Activated CD4-positive, alpha-beta T cell treated with anti-CD3 and anti-CD28 coated beads, Interleukin-2, amount 10 ng/mL, durations not matched to agents 7 days and 5 days (primary cell): ENCODE measurements at places on chromosomes 5 and 9.

DNA sequence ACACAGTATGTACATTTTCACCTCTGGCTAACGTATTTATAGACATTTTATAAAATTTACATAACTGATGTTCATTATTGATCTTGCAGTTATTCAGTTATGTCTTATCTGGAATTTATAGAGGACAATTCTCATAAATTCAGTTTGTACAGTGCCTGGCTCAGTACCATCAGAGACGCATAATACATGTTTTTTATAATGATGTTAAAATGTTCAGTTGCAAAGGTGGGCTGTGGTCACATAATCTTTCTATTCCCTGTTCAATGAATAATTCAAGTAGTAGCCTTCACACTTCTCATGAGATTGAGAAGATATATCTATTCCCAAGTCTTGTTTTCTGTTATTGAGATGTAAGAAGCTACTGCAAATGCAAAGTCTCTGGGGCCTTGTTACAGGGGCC, 393.1 kb upstream of the ARRDC3 start:
- DNase-seq: no peak

DNA sequence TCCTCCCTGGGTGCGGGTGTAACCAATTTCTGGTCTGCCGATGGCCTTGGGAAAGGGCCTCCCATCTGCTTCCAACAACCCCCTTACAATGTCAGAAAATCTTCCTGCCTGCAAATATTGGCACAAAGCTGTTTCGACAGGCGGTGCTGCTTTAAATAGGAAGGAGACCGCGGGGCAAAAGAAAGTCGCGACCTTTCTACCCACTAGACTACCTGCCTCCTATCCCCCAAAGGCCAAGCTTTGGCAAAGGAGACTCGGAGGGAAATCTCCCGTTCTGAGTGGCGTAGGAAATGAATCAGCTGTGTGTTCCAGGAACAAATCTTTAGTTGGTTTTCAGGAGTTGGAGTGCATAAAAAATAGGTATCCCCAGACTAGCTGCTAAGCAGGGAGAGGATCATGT, 36.8 kb upstream of the NFIB start:
- DNase-seq: no peak

DNA sequence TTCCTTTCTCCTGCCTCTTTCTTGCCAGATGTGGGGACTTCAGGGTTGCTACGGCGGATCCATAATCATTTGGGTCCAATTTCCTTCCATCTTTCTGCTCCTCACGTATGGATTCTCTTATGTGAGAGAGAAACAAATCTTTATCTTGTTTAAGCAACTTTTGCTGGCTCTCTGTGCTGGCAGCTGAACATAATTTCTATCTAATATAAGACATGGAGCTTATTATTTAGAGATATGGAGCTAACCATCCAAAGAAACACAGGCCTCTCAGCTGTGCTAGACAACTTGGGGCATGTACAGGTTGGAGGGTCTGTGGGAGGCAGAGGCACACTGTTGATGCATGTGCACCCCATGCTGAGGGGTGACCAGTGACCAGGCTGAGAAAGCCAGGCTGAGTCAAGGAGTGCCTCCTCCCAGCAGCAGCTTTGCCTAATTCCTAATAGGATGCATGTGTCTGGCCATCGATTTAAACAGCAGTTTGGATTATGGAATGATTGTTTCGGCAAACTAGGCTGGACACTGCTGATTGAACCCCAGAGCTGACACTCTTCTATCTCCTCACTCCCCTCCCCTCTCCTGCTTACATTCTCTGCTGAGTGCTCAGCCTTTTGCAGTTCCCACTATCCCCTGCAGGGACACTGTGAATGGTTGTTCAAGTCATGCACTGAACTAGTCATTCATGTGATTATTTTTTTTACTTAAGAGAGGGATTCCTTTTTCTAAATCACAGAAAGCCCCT, 195.8 kb downstream of the ERCC6L2 start:
- peak; percentile 23 for DNase-seq

DNA sequence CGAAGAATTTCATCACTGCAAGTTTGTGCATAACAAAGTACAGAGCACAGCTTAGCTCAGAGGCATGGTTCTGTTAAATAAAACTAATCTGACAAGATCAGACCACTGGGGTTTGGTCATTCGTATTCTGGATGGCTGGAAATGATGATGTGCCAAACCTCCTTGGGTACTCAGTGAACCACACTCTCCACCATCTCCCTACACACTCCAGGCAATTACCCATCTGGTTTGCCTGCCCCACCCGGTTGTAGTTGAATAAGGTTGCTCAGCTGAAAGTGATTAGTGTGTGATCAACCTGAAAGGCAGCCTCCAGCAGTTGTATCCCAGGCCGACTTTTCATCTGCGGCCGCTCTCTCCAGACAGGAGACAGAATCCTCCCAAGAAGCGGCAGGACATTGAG, 371.4 kb downstream of the TLE1 start:
- no peak for DNase-seq

- DNase-seq: no peak
Observed at GRCh38 chr9:91842358-91843049, 107.5 kb downstream of the ROR2 start.

DNA sequence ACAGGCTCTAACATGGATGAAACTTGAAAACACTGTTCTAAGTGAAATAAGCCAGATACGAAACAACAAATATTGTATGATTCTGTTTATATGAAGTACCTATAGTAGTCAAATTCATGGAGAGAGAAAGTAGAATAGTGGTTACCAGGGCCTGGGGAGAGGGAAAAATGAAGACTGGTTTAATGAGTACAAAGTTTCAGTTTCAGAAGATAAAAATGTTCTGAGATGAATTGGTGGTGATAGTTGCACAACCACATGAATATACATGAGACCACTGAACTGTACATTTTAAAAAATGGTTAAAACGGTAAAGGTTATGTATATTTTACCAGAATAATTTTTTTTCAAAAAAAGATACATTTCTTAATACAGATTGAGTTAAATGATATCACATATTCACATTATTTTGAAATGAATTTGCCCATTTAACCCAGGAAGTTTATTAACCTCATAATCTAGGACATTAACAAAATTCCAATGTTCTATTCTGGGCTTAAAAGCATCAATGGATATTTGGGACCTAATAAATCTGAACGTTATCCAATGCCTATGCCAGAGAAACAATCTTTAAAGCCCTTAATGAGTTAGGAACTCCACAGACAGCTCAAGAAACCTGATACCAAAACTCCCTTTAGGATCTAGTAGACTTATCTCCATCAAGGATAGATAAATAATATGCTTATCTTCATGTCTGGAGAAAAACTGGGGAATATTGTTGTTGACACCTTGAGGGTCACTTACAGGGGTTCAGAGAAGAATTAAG, 521.3 kb downstream of the EFNA5 start:
- DNase-seq: no peak

DNA sequence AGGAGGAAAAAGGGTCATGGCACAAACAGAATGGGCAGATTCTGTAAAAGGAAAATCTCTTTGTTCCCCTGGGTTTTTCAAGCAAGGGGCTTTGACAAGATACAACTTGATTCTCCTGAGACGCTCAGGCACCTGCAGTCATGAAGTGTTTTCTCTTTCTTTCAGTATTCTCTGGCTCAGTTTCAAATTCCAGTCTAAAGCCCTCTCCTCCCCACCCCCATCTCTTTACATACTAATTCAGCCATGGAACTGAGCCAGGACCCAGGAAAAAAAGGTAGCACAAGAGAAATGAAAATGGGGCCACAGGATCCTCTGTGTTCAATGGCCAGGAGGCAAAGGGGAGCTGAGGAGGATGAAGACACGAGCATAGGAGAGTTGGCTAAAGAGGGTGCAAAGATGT, 408.4 kb downstream of the SPOCK1 start:
- no peak for DNase-seq

DNA sequence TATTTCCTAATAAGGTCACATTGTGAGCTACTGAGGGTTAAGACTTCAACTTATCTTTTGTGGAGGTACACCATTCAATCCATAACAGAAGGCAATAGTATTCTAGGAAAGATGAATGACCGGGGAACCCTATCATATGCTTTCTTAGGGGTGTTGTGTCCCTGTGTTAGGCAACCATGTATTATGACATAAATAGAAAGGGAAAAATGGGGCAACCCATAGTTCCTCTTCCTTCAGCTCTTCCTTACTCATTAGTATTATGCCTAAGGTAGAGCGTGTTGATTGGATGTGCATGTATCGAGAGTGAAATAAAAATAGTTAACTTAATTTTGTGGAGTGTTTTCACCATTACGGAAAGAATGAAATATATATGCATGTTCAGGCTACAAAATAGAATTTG, 6.0 kb upstream of the CCNJL start:
- DNase-seq: no peak

DNA sequence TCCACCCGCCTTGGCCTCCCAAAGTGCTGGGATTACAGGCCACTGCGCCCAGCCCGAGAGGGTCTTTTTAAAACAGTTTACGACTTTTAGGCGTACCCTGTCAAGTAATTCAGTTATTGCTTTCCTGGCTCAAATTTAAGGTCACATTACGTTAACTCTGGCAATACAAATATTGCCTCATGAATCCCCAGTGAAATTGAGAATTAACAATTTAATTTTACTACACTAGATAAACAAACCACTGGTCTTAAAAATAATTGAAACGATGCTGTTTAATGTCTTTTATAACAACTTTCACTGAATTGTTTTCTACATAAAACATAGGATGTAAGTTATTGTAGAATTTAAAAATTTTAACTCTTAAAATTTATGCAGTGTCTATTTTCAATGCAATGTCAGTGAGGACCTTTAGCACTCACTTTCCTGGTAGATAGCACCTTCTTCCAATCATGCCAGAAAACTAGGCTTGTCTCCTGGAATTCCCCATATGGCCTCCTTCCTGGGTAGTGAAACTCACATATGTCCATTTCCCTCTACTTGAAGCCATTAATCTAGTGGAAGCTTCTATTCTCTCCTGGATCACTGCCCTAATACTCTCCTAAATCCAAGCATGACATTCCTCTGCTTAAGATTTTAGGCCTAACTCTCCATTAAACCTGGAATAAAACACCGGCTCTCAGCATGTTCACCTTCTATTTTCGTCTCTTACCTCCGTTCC, 13.5 kb downstream of the BASP1 start:
- no peak for DNase-seq

GRCh38 chr5:39109606-39110005, 35.4 kb upstream of the RICTOR start:
- DNase-seq: no peak

GRCh38 chr9:132823370-132824145, 54.5 kb downstream of the AK8 start:
- DNase-seq: no peak

GRCh38 chr9:112331674-112331952, 1.8 kb downstream of the PTBP3 start:
- no peak for DNase-seq

DNA sequence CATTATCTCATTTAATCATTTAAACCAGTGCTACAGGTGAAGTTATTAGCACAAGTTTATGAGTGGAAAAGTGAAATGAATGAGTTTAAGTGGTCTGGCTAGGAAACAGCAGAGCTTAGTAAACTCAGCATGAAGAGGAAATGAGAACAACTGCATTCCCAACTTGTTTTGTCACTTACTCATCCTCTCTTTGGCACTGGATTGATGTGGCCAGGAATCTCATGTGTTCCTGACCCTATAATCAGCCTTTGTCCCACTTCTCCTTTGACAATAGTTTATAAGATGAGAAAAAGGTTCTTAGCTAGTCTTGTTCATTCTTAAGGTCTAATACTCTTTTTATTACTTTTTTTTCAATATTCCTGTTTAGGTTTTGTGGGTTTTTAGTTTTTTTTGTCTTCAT, 559.2 kb upstream of the TLE4 start:
- DNase-seq: no peak

DNA sequence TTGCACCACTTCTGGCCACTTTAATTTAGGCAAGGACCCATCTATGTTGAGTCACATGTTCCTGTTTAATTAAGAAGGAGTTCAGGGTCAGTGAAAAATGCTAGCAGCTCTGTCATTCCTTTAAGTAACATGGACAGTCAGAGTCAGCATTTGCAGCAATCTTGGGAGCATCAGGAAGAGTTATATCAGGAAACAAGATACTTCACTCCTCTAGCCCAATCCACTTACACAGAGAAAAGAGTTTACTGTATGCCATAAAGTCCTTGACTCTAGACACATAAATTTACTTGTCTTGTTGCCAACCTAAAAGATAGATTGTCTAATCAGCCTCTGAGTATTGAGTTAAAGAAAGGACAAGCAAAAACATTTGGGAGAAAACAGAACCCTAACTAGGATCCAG, 266.7 kb downstream of the PJA2 start:
- no peak for DNase-seq
